Stimulated activated CD8-positive, alpha-beta memory T cell treated with anti-CD3 and anti-CD28 coated beads, Interleukin-4, amount 100 ng/mL, for 24 hours (primary cell): ENCODE measurements at places on chromosomes 6 and 20.

DNA sequence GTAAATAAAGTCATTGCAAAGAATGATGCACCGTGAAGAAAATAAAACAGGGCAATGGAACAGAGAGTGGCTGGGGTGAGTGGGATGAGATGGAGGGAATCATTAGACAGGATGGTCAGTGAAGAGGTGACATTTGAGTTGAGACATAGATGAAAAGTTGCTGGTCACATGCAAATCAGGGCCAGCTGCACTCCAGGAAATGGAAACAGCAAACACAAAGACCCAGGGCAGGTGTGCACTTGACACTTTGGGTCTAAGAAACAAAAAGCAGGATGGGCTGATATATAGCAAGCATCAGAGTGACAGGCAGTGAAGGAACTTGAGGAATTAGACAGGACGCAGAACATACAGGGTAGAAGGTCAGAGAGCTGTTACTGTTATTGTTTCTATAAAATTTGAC lies 171.5 kb upstream of the RIPOR2 start:
- DNase-seq = no peak

DNA sequence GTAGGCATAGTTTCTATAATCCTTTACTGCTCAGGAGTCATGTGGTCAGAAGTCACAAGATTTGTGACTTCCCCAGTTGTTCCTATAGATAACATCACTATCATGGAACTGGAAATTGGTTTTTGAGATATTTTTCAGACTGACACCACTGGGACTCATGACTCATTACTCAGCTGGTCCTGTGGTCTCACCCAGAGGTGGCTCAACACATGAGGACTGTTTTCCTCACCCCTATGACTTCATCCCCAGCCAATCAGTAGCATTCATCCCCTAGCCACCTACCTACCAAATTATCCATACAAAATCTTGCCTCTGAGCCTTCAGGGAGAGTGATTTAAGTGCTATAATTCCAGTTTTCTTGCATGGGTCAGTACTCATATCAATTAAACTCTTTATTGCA lies 1217.7 kb downstream of the EPHA7 start:
- no peak for DNase-seq

DNA sequence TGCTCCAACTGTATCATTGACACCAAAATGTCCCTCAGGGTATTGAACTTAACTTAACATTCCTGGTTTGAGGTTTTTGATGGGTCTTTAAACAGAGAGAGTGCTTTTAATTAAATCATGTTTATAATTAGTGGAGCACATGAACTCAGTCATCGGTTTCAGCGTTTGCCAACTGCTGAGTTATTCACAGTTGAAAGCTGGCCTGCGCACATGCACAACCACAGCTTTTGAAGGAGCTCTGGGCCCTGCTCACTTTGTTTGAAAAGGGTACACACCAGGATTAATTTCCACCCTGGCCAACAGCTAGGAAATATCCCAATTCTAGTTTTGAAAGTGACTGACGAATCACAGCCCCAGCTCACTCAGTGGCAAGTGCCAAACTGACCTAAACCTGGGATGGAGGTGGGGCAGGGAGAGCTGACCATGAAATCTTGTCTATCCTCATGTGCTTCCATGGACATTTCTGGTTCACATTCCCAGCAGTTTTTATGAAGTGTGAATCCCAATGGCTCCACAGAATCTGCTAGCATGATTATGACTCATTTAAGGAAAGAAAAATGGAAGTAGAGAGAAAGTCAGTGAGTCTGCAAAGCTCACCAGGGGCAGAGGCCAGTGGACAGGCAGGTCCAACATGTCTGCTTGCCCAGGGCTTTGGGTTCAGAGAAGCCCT lies 247.8 kb downstream of the FNDC1 start:
- no peak for DNase-seq

GRCh38 chr6:13445005-13445743 lies 42.2 kb downstream of the GFOD1 start:
- no peak for DNase-seq

GRCh38 chr6:167125855-167126349 lies 3.0 kb downstream of the CCR6 start:
- DNase-seq = no peak

- no peak for DNase-seq
Measured at GRCh38 chr6:42331019-42331418, 113.4 kb upstream of the MRPS10 start.

DNA sequence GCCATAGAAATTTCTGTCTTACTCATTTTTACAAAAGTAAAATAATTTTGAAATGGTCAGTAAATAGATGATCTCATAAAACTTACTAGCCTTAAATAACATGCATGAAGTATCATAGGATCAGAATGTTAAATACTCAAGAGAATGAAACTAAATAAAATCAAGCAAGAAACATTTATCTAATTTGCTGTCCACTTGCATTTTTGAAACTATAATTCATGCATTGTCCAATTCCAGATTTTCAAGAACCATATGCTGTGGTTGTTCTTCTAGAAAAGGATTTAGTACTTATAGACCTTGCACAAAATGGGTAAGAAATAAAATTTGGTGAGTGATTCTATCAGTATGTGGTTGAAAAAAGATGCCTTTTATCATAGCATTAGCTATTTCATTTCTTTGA lies 107.0 kb downstream of the STXBP5 start:
- no peak for DNase-seq
